Stimulated activated naive CD4-positive, alpha-beta T cell (primary cell): ENCODE measurements at places on chromosomes 16 and 17.

DNA sequence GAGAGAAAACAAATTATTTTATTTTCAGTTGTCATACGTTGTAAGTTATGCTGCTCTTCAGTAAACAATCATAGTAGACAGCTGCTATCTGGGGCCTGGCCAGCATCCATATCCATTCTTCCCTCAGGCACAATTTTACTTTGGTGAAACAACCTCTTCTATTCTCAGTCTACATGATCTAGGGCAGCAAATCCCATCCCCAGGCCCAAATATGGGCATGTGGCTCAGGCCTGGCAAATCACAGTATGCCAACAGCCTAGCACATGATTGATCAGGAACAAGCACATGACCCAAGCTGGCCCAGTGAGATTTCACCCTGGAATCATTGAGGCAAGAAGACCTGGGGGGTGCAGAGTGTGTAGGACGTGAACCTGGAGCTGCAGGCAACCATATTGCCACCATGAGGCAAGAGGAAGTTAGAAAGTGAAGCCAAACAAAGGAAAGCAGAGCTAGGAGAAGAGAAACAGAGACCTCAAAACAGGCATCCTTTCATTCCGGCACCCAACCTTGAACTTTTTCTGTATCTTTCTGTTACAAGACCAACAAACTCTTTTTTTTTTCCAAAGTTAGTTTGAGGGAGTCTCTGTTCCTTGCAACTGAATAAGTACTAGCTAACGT, 10.3 kb upstream of the ABCC12 start:
- DNase-seq = no peak

GRCh38 chr16:89534252-89534756, 26.1 kb downstream of the SPG7 start:
- DNase-seq = peak; percentile 36

DNA sequence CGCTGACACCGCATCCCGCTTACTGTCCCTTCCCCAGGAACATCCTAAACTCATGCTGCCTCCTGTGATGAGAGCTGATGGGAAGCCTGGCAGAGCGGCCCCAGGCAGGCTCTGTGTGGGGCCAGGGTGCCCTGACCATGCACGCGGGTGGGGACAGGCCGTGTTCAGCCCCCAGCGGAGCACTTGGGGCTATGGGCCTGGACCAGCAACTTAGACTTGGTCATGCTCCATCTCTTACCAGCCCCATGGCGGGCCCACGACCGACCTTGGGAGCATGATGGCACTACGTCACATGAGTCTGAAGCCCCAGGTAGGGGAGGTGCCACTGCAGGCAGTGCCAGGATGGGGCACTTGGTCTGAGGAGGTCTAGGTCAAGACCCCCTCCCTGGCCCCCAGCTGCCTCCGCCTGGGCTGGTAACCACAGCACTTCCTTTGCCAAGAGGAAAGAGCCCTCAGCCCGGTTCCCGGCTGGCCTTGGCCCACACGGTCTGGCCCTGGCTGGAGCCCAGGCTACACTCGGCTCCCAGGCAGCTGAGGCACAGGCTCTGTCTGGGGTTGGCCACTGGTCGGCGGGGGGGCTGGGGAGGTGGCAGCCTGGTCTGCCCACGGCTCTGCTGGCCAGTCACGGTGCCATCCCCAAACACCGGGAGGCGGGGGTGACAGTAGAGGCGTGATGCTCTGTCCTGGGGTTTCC, 25.7 kb downstream of the BAHCC1 start:
- no peak for DNase-seq

- no peak for DNase-seq
Observed at GRCh38 chr17:66481271-66481670, 178.9 kb downstream of the PRKCA start.

DNA sequence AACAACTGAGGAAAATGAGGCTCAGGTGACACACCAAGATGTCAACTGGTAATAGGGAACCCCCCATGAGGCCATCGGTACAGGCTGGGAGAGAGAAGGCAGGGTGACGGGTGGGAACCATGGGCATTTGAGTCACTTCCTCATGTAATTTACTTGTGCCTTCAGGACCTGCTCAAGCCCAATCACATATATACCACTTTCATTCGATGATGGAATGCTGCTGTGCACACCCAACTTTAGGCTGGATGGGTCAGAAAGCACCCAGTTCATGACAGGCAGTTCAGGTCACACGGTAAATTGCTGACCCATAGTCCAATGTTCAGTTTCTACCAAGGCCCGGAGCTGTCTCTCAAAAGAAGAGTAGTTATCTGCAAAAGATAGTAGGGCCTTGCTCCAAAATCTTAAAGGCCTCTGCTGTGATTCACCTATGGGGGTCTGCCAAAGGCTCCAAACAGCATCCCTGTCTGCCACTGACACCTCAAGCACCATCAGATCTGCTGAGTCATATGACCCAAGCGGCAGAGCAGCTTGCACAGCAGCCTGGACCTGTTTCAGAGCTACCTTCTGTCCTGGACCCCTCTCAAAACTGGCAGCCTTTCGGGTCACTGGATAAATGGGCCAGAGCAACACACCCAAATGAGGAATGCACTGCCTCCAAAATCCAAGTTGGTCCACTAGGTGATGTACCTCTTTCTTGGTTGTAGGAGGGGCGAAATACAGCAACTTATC, 24.7 kb downstream of the ZZEF1 start:
- no peak for DNase-seq
